ENCODE measurements at places on chromosomes 3 and 15.

DNA sequence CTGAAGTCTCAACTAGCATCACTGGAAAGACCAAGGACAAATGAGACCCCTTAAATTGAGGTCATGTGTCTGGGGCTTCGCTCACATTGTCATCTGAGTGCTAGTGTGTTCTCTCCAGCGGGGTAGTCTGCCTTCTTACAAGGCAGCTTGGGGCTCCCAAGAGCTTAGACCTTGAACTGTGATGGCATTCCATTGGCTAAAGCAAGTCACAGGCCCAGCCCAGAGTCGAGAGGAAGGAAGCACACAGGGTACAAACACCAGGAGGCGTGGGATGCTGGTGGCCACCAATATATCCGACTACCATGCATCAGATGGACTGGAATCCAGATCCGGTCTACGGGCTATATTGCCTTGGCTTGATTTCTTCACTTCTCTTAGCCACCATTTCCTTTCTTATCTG is 31.5 kb upstream of the DYNC1LI1 start:
- DNase-seq: no peak

DNA sequence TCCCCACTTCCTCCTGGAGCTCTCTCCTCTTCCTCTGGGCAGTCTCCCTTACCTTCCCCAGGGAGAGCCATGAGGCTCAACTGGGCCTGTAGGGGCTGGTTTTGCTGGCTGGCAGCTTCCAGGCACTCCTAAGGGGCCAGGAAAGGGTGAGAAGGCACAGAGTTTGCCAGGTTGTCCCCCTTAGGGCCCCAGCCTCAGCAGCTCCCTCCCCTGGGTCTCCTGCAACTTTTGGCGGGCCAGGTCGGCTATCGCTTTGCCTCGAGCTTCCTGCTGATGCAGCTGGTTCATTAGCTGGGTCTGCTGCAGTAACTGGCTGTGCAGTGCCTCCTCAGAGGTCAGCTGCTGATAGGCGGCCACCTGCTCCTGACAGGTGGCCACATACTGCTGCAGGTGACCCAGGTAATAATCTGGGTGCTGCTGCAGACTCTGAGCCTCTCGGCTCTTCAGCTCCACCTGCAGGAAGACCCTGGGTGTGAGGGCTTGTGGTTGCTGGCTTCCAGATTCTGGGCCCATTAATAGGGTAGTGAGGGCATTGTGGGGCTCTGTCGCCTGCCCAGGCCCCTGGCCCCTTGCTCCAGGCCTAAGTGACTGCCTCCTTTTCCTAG is 29.7 kb upstream of the OR4F6 start:
- no peak for DNase-seq

GRCh38 chr3:153600896-153601295 is 438.9 kb downstream of the RAP2B start:
- DNase-seq: no peak

GRCh38 chr15:65411465-65412071 is 11.2 kb downstream of the IGDCC4 start:
- DNase-seq: no peak

GRCh38 chr3:14768881-14769280 is 49.9 kb upstream of the FGD5 start:
- no peak for DNase-seq

- no peak for DNase-seq
Observed at GRCh38 chr15:46735115-46735514, 982.2 kb upstream of the SEMA6D start.

DNA sequence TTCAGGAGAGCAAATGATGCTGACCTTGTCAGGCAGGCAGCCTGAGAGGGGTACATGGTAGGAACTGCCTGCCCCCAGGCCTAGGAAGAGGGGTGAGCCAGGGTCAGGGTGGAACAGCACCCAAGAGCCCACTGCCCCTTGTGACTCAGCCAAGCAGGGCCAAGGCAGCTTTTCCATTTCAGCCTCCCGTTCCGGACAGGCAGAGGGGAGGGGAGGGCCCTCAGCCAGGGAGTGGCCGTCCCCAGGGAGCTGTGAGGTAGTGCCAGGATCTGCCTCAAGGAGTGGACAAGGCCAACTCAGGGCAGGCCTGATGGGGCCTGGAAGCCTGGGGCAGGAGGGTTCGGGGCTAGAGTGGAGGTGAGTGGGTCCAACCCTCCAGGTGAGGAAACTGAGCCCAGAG is 5.1 kb upstream of the ANKRD63 start:
- DNase-seq: no peak

- no peak for DNase-seq
Observed at GRCh38 chr3:94076055-94076454, 13.2 kb downstream of the NSUN3 start.

- DNase-seq: no peak
Observed at GRCh38 chr3:123660900-123661299, 76.0 kb upstream of the HACD2 start.

- no peak for DNase-seq
Observed at GRCh38 chr3:2477620-2478019, 379.0 kb downstream of the CNTN4 start.

DNA sequence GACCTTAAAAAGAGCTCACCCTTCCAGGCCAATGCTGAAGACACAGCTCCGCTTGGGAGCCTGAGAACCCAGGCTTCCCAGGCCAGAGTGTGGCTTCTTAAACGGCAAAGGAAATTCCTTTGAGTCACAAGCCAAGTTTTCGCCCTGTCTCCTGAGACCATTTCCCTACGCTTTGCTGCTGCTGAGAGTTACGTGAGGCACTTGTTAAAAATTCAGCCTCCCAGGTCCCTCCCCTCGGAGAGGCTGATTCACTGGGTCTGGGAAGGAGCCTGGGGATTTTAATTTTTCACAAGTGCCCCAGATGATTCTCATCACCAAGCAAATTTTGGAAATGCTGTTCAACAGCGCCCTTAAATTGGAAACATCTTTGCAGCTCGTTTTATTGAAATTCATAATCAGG is 25.5 kb downstream of the RLBP1 start:
- no peak for DNase-seq

DNA sequence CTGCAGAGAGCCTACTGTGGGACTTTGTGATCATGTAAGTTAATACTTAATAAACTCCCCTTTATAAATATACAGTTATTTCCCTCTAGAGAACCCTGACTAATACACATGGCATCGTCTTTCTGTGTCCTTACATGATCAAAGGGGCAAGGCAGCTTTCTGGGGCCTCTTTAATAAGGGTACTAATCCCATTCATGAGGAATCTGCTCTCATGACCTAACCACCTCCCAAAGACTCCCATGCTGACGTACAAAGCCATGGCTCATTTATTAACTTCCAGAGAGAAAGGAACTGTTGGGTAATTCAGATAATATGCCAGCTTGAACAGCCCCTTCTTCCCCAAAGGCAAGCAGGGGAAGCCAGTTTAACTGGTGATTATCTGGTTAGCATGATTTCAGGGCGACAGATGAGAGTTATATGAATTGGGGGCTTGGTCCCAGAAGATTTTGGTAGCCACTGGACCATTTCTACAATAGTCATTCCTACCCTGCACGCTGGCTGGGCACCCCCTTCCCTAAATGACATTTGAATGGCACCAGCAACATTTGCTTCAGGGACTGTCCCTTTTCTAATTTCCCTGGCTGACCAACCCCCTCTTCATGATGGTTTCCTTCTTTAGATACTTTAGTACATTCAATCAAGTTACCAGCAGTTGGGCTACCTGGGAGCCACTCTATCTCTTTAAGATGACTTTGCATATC is 83.6 kb upstream of the C3orf80 start:
- DNase-seq: no peak

All from NCI-H2107 (cell line).